ENCODE measurements at places on chromosomes 7 and 10.

GRCh38 chr7:8818406-8818805 lies 385.0 kb downstream of the NXPH1 start:
- no peak for DNase-seq

- DNase-seq: no peak
Observed at GRCh38 chr10:60649485-60650377, 128.5 kb upstream of the CDK1 start.

DNA sequence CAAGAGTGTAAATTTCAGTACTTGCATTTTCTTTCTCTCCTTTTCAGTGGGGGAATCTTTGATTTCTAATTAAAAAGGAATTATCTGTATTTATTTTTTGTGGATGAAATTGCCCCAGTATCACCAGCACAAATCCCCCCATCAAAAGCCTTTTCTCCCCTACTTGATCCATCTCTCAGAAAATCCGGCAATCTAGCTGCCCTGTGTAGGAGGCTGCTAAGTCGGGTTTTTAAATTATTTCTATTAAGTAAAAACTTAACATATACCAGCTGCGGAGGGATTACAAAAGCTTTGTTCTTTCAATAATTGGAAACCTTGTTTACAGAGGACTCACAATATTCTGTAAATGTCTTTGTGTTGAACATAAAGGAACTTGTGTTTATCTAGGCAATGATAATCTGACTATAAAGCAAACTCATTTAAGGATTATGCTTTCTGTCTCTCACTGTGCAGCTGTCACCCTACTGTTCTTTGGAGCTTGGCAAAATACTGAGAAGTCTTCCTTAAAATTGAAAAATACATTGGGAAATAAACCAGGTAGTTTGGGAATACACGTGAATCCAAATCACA lies 177.4 kb upstream of the PRR15 start:
- no peak for DNase-seq

- DNase-seq: no peak
Observed at GRCh38 chr7:136030867-136031318, 53.7 kb upstream of the MTPN start.

GRCh38 chr10:23096802-23097549 lies 1.6 kb downstream of the MSRB2 start:
- no peak for DNase-seq

DNA sequence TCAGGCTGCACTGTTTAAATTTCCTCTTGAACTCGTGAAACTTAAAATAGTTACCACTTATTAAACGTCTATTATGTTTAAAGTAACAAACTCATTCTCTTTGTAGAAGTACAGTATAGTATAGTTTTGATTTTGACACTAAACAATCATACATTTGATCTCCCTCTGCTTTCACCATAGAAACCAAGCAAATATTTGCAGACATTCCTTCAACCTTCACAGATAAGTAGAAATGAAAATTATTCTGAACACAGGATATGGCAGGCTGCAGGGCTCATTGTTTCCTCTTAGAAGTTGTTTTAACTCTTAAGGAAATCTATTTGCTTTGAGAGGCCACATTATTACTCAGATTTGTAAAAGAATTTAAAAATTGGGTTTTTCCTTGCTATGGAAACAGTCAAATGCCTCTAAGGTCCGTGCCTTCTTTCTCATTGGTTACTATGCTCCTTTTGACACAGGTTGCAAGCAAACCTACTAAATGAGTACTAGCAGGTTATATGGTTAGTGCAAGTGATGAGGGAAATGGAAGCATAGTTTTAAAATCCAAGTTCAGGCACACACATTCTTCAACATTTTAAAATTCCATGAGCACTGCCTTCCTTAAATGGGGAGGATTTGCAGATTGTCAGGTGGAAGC lies 92.8 kb upstream of the FAM133B start:
- DNase-seq: no peak

- no peak for DNase-seq
Observed at GRCh38 chr10:70652761-70653657, 19.3 kb upstream of the ADAMTS14 start.

DNA sequence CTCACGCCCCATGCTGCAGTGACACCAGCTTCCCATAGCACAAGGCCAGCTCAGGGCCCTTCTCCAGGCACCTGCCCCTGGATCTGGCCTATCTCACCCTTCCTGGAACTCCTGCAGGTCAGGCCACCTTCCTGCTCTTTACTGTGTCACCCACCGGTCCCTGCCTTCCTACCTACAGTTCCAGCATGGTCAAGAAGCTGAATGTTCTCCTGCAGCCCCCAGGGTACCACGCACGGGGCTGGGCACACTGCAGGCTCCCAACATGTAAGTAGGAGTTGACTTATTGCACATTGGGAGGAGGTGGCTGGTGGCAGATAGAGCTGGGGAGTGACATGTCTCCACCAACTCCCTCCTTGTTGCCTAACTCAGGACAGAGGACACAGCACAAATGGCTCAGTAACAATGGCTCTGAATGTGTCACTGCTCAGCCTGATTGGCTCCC lies 14.5 kb downstream of the ITPRIP start:
- no peak for DNase-seq

DNA sequence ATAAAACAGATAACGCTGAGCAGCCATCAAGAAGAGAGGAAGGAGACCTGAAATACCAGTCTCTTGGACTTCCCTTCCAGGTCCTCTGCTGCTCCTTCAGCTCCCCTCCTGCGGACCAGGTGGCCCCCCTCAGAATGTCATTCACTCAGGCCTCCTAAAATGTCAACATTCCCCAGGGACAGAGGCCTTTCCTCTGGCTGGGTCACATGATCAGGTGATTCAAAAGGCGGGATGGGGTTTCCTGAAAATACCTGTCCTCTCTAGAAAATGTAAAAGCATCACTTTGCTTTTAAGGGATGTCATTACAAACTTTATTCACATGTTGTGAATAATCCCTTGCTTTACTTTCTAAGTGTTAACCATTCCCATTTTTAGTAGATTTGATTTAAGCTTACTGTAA lies 311.1 kb downstream of the INHBA start:
- no peak for DNase-seq

DNA sequence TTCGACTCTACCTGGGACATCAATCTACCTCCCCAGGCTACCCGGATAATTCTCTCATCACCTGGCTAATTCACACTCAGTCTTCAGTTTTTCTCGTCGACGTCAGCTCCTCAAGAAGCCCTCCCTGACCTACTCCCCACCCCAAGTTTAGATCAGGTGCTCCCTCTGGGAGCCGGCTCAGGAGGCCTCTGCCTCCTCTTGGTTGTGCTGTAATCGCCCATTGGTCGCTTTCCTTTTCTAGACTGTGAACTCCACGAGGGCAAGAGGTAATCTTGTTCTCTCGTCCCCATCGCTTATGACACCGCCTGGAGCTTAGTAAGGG lies 461 bp upstream of the WIPF3 start:
- no peak for DNase-seq

DNA sequence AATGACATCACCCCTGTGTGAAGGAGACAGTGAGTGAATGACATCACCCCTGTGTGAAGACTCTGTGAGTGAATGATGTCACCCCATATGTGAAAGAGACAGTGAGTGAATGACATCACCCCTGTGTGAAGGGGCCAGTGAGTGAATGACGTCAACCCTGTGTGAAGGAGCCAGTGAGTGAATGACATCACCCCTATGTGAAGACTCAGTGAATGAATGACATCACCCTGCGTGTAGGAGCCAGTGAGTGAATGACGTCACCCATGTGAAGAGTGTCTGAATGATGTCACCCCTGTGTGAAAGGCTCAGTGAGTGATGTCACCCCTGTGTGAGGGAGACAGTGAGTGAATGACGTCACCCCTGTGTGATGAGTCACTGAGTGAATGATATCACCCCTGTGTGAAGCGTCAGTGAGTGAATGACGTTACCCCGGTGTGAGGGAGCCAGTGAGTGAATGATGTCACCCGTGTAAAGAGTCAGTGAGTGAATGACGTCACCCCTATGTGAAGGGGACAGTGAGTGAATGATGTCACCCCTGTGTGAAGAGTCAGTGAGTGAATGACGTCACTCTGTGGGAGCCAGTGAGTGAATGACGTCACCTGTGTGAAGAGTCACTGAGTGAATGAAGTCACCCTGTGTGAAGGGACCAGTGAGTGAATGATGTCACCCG lies 478.1 kb downstream of the PTPRN2 start:
- no peak for DNase-seq

DNA sequence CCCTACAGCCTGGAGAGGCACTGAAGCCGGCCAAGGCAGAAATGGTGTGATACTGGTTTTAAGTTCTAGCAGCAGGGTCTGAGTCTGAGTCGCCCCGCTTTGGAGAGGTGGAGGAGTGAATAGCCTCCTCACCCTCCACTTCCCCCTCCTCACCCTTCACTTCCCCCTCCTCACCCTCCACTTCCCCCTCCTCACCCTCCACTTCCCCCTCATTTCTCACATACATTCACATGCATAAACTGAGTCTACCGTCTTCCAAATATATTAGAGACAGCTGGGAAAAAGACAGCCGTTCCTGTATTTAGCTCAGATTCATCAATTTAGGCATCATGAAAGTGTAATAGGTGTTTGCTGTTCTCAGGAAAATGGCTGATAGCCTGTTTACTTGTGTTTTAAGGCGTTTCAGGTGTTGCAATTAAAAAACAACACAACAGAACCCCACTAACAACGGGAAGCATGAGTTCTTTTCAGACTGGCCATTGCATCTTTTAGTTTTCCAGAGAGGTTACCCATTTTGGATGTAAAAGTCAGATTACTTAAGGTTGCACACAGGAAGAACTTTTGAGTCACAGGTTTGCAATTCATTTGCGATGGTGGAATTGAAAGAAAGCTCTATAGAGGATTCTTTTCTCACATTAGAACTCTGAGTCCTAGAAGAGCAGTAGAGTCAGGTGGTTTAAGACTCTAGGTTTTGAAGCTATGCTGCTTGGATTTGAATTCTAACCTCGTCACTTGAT lies 861 bp downstream of the NRBF2 start:
- DNase-seq: no peak

GRCh38 chr10:23035569-23035968 lies 59.8 kb upstream of the MSRB2 start:
- no peak for DNase-seq

- DNase-seq: no peak
Observed at GRCh38 chr10:89171996-89172395, 35.1 kb downstream of the CH25H start.

- DNase-seq: no peak
Observed at GRCh38 chr10:97012470-97012869, 173.3 kb downstream of the SLIT1 start.

GRCh38 chr10:74276416-74276815 lies 125.4 kb downstream of the ADK start:
- DNase-seq: no peak

GRCh38 chr10:95864906-95865813 lies 42.6 kb upstream of the CC2D2B start:
- no peak for DNase-seq

DNA sequence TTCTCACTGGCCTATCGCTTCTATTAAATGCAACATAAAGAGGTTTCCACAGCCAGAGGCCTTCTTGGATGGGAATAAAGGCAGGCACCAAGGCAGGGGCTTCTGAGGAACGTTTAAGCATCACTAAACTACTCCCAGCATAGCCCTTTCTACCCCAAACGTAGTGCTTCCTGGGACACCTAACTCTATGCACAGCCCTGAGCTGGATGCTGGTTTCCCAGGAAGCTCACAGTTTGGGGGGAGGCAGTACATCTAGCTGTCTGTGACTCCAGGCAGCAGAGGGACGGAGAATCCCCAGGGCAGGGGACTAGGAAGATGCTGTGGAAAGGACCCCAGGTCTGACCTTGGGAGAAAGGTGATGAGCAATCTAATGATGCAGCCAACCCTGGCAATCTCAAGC lies 192.8 kb upstream of the ZMIZ1 start:
- no peak for DNase-seq

GRCh38 chr7:50826371-50827172 lies 43.9 kb upstream of the GRB10 start:
- DNase-seq: no peak

DNA sequence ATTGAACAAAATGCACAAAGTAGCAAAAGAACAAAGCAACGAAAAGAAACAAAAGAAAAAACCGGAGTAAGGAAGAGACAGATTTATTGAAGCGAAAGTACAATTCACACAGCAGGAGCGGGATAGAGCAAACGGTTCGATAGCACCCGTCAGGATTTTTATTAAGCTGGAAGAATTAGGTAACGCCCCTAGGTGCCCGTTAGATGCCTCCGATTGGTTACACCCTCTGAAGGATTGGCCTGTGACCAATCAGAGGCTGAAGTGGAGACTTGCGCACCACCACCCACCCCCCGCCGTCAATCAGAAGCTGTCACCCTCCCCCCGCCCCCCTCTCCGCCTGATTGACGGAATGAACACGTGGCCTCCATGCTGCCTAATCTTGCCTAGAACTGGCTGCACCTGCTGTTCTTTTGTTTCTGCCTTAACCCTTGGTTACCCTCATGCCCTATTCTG lies 16.8 kb downstream of the OCM2 start:
- no peak for DNase-seq

DNA sequence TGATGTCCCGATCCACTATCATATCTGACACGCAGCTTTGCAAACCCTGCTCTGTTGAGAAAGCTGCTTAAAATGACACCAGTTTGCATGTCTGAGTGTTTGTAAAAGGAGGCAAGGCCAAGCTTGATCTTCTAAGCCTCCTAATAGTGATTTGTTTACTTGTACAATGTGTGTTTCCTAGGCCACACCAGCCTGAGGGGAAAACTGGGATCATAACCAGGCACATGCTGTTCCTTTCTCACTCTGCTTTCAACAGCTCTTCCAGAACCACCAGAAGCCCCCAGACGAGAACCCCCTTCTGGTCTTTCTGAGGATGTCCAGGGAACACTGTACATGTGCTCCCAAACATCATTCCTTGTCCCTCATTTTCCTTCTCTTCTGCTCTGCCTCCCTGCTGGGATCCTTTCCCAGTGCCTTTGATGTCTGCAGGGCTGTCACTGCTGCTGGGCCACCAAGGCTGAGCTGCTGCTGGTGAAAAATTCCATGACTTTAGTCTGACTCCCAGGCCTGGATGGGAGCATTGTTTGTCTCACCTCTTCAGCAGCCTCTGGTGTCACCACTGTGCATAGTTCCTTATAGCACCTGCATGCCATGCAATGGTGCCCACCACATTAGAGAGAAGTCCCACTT lies 4.0 kb upstream of the LGI1 start:
- DNase-seq: no peak

- no peak for DNase-seq
Observed at GRCh38 chr10:69123306-69123746, 652 bp upstream of the VPS26A start.
